Heart left ventricle (tissue), 16 donors: ENCODE measurements at places on chromosomes 16 and 17.

- DNase-seq, result no peak
Observed at GRCh38 chr17:2994441-2994840, 69.0 kb downstream of the OR1D5 start.

GRCh38 chr16:59683709-59684108, 949.6 kb upstream of the GOT2 start:
- no peak for DNase-seq

GRCh38 chr16:72182976-72183375, 11.0 kb upstream of the PMFBP1 start:
- DNase-seq, result no peak

- peak; percentile 57 for DNase-seq
Observed at GRCh38 chr17:29596811-29597210, 3.9 kb downstream of the ANKRD13B start.

DNA sequence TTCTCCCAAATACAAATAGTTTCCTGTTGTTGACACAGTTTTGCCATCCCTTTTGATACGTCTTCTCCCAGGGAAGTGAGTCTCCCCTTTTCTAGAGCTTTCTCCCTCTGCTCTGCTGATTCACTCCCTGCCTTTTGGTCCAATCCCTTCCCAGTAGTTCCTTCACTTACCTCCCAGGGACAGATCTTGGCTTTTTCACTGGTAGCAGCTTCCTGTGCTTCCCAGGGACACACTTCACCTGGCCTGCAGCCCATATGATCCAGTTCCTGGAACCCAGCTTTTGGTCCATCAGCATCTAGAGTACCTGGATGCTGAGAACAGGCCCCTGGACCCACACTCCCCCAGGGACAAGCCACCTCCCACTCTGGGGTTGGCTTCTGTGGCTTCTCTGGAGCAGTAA, 15.8 kb downstream of the GPR179 start:
- DNase-seq, result no peak

DNA sequence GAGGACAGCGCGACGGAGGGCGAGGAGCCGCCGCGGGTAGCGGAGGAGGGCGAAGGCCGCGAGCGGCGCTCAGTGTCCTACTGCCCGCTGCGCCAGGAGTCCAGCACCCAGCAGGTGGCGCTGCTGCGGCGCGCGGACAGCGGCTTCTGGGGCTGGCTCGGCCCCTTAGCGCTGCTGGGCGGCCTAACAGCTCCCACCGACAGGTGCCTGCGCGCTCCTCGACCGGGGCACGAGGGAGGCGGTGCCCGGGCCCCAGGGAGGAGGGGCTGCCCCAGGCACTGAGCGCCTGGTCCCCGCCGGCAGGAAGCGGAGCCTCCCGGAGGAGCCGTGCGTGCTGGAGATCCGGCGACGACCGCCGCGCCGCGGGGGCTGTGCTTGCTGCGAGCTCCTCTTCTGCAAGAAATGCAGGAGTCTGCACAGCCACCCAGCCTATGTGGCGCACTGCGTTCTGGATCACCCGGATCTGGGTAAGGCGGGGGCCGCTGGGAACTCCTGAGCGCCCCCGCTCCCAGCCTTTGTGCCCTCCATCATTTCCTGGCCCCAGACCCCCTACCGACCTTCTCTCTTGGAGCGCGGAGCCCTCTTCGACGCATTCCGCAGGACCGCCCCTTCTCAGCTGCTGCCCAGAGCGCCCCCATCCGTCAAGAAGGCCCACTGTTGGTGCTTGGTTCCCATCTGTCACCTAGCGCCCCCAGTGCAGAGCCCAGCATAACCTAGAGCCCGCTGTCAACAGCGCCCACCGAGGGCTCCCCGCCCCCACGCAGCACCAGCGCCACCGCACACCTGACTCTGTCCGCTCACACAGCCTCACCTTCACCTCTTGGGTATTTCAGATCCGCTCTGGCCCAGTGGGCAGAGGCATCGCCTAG, 3.7 kb downstream of the C17orf50 start:
- peak; percentile 91 for DNase-seq
